ENCODE measurements at places on chromosomes 12 and 14.

- DNase-seq: no peak
Measured at GRCh38 chr12:904010-904414, 45.5 kb downstream of the RAD52 start.

DNA sequence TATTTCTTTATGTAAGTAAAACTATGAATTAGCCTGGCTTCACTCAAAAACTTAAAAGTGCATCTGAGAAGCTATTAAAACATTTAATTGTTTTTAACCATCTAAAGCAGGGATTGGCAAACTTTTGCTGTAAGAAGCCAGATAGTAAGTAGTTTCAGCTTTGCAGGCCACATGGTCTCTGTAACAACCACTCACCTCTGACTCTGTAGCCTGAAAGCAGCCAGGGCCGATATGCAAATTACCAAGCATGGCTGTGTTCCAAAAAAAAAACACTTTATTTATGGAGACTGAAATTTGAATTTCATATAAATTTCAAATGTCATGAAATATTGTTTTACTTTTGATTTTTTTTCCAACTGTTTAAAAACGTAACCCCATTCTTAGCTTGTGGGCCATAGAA, 95.3 kb downstream of the CIT start:
- no peak for DNase-seq

GRCh38 chr12:7131502-7131866, 1.3 kb downstream of the CLSTN3 start:
- no peak for DNase-seq

DNA sequence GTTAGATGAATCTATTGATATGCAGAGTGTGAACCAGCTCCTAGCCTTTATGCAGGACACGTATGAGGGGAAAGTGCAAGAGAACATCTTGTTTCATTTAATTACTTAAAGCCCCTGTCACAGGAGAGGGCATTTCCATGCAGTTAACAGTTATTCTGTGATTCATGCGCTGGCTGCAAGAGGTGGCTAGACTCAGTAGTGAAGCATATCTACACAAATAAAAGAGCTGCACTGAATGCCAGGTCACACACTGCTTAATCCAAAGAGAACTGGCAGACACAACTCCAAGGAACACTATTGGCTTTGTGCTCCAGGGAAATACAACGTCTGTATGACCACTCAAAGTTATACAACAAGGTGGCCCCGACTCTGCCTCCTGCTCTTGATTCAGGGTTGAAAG, 394.1 kb downstream of the C12orf75 start:
- no peak for DNase-seq

GRCh38 chr14:60757567-60758002, 23.0 kb downstream of the MNAT1 start:
- DNase-seq: no peak

GRCh38 chr14:26204366-26204727, 393.5 kb downstream of the NOVA1 start:
- no peak for DNase-seq

DNA sequence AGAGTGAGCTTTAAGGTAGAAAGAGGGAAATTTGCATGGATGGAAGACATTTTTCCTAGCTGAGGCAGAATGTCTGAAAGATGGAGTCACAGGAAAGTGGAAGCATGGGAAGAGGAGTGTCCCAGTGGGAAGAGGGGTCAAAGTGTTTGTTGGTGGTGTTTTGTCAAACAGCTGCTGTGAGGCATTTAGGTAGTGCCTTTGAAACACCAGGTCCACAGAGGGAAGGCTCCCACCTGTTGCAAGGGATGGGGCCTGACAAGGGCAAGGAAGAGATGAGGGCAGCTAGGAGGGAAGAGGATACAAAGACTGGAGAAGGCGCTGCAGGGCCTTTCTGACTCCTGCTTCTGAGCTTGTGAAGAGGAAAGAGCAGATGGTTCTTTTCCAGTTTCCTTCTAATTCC, 91.8 kb upstream of the CISTR start:
- no peak for DNase-seq

- DNase-seq: no peak
Measured at GRCh38 chr12:122819209-122819785, 16.0 kb upstream of the HIP1R start.

DNA sequence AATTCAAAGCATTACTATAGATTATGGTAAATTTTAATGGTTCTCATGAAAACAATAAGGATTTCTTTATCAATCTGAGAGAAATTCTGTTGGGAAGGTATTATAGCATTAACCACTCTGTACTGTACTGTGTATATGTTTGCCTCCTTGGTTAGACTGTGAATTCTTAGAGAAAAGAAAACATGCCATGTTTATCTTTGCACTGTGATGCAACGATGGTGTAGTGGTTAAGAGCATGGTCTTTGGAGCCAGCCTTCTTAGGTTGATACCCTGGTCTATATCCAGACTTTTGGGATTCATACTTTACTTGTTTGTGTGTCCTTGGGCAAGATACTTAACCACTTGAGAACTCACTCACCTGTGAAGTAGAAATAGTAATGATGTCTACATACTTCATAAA, 32.2 kb upstream of the NUBPL start:
- DNase-seq: no peak

DNA sequence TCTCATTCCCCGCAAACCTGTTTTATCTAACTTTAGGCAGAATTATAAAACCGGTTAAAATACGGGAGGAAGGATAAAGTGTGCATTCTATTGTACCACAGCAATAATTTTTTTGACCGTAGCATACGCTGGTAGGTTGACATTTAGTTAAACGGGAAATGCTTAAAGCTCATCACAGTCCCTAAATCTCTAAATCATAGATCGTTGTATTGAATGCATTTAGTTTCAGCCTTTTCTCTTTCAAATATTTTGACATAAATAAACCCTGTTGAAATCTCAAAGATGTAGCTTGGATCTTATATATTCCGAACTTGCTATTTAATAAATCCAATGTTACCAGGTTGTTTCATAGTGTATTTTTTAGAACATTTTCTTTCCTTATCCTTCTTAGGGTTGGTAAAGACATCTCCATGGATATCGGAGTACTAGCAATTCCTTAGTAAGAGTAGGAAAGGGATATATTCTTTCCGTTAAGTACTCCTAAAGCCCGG, 798 bp downstream of the CLEC2B start:
- no peak for DNase-seq

- DNase-seq: no peak
Measured at GRCh38 chr14:101359221-101360053, 201.9 kb upstream of the DIO3 start.

- no peak for DNase-seq
Measured at GRCh38 chr14:58717813-58718212, 80.1 kb downstream of the DACT1 start.

- DNase-seq: no peak
Measured at GRCh38 chr12:113066813-113067400, 10.4 kb downstream of the DTX1 start.

DNA sequence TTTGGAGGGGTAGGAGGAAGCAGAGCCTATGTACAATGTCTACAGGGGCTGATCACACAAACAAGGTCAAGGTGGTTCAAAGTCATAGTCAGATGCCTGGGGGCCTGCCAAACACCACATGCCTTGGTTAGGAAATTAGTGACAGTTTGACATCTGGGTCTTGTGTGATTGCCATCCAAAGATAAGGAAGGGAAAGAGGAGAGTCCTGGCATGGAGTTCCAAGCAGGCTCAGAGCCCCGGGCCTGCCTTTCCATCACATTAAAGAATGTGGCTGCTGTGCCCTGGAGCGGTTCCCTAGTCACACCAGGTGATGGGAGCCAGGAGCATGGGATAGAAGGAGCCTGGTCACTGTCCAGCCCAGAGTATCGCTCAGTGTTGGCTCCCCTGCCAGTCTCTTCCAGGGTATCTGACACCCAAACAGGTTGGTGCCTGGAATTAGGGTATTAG, 53.6 kb upstream of the BCL2L14 start:
- DNase-seq: no peak

GRCh38 chr12:21528953-21529352, 2.9 kb downstream of the SPX start:
- DNase-seq: no peak

DNA sequence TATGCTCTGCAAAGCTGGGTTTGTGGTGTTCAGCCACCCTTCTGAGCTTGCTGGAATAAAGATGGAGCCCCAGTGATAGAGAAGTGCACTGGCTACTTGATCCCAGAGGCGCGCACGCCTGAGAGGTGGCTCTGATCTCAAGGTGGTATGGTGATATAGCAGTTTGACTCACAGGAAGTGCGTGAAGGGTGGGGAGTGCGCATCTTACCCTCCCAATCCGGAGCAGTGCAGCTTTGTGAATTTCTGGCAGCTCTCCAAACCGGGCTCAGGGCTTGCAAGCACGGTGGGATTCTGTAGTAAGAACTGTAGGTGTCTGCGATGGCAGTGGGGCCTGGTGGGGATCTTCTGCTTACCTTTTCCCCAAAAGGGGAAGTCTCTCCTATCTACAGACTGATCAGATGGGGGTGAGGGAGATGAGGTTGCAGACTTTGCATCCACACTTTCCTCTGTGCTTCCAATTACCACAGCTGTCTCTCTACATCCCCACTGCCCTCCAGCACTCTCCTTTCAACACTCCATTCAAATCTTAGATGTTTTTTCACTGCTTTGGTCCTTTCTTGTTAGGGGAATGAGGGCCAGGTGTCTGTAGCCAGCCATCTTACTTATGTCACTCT, 197.4 kb upstream of the SLC38A2 start:
- no peak for DNase-seq

- DNase-seq: no peak
Measured at GRCh38 chr14:99931308-99931707, 133.9 kb upstream of the EVL start.

GRCh38 chr12:79000501-79000900, 135.9 kb downstream of the SYT1 start:
- no peak for DNase-seq

DNA sequence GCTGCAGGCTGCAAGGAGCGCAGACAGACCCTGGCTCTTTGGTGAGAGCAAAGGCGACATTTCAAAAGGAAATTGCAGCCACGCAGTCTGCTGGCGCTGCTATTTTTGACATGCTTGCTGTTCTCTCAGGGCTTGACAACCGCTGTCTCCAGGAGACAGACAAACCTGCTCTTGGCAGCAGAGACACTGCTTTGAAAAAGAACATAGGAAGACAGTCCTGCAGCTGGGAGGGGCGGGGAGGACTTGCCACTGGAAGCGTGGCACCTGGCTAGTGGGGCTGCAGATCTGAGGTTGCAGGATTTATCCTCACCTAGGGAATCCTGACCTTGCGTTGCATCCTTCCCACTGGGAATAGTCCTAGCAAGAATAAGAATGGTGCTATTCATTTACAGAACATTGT, 91.8 kb upstream of the KCNA1 start:
- DNase-seq: no peak

GRCh38 chr12:32440120-32440865, 40.9 kb downstream of the FGD4 start:
- DNase-seq: no peak

GRCh38 chr14:91998667-91999570, 40.9 kb downstream of the TRIP11 start:
- no peak for DNase-seq

Measured in activated T-cell treated with anti-CD3 and anti-CD28 coated beads, Interleukin-2, amount 50 U/mL, for 4 hours (primary cell).